D721Med (cell line): ENCODE measurements at places on chromosomes 6 and 20.

DNA sequence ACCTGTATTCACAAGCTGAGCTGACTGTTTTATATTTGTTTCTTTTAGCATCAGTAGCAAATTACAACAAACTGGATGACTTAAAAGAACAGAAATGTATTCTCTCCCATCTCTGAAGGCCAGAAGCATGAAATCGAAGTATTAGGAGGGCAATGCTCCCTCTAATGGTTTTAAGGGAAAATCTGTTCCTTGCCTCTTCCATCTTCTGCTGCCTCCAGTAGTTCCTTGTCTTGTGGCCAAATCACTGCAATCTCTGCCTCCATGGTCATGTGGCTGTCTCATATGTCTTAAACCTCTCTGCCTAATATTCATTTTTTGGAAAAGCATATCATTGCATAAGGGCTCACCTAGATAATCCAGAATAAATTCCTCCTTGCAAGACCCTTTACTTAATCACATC lies 25.2 kb upstream of the ASCC3 start:
- DNase-seq: no peak

DNA sequence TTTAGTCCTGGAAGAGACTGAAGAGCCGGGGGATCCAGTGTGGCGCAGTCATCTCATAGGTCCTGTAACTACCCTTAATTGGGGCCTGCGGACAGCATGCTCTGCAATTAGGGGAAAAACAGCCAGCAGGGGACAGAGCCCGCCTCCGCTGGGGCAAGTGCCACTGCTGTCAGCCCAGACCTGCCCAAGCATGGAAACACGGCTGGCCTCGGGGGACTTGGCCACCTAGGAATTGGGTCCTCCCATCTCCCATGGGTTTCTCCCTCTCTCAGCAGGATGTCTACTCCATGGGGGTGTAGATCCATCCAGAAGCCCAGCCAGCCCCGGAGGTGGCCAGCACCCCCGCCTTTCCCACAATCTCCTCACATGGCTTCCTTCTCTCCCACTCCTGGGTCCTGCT lies 3.6 kb downstream of the GHRH start:
- no peak for DNase-seq

DNA sequence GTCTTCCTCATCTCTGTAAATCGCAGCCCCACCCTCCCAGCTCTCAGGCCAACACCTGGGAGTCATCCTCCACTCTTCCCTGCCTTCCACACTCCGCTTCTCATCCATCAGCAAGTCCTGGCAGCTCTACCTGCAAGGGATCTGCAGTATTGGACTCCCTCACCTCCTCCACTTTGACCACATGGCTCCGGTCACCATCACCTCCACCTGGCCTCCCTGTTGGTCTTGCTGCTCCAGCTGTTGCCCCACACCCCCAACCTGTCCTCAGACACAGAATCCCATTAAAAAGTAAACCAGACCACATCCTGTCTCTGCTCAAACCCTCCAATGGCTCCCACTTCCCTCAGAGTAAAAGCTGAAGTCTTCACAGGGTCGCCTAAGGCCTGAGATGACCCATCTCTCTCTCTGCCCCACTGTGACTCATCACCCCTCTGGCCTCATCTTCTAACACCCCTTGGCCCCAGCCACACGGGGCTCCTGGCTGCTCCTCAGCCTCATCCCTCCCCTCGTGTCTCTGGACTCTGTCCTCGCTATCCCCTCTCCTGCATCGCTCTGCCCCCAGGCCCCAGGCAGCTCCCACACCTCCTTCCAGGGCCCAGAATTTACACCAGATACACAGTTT lies 185.1 kb upstream of the SULF2 start:
- DNase-seq: no peak

DNA sequence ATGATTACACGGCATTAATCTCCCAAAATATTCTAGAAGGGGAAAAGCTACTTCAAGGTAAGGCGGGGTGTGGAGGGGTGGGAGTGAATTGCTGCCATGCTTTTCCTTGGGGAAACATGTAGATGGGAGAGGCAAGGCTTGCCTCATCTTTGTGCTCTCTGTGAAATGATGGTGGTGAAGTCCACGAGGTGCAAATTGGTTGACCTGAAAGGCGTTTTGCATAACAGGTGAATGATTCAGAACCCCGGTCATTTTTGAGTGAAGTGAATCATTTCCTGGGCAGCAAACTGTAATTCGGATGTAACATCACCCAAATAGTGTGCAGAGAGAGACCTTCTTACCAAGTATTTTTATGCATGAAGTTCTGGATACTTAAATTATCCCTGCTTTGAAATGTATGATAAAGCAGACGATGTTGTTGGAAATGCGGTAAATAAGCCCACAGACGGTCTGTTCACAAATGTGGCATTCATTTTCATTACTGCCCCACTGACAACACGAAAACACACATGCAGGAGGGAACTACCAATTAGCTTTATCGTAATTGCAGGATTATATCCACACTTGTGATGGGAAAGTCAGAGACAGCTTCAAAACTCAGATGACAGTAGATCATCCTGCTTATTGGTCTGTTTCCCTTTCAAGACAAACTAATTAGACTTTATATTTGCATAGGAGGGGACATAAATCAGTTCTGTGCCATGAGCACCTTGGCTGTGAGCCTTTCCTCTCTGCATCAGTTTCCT lies 3.0 kb downstream of the CDH4 start:
- no peak for DNase-seq

DNA sequence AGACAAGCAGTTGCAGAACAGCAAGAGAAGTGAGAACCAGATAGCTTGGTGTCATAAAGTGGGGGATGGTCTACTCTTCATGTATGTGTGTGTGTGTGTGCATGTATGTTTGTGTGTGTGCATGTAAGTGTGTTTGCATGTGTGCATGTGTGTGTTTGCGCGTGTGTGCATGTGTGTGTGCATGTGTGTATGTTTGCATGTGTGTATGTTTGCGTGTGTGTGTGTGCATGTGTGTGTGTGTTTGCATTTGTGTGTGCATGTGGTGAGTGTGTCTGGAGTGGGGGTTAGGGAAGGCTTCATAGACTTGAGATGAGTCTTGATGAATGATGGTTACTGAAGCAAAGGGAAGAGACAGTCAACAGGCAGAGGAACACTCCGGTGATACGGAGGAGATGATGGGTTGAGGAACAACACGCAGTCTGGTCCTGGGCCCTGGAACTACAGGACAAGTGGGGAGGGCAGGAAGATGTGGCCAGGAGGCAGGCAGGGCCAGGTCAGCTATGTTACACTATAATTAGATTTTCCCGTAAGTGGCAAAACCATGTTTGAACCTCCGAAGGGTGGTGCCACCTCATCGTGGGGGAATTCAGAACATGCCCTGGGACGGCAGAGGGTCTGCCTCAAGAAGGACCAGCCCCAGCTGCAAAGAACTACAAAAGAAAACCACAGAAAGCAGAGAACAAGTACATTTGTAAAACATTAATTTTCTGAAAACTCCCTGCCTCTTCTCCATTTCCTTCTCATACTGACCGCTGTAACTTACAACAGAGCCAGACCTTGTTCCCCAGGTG lies 38.7 kb upstream of the PDE10A start:
- no peak for DNase-seq

DNA sequence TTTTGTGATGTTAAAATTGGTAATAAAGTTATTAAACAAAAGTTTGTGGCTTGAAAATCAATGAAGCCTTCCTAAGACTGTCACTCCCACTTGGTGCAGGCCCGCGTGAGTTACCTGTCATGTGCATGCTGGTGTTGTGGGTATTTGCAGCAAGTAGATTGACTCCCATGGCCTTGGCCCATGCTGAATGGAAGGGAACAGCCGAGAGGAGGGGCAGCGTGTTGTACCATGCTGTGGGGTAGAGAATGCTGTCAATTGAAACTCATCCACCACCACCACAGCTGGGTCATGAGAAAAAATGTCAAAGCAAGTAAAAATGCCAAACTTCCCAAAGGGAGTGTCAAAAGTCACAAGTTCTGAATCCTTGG lies 12.7 kb upstream of the VNN1 start:
- DNase-seq: no peak

DNA sequence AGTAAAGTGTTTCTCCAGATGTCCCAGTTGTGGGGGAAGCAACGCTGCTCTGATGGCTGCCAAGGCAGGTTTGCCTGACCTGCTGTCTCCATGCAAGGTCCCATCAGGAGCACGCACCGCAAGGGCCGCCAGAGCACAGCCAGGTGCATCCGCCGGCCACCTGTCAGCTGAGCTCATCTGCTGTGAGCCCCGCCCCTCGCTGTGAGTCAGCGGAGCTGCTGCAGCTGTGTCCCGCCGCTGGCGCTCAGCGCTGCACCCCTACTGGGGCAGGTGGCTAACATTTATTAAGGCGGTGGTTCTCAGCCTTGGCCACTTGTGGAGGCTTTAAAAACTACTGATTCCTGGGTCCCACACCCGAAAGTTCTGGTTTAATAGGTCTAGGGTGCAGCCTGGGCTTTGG lies 225.7 kb downstream of the UST start:
- no peak for DNase-seq

- DNase-seq: no peak
Measured at GRCh38 chr20:2606507-2607006, 45.9 kb upstream of the NOP56 start.

GRCh38 chr6:13698715-13699114 lies 12.9 kb downstream of the RANBP9 start:
- DNase-seq: no peak

GRCh38 chr6:1086446-1087153 lies 225.3 kb upstream of the FOXQ1 start:
- no peak for DNase-seq

GRCh38 chr6:100166956-100167355 lies 172.9 kb upstream of the MCHR2 start:
- DNase-seq: no peak

DNA sequence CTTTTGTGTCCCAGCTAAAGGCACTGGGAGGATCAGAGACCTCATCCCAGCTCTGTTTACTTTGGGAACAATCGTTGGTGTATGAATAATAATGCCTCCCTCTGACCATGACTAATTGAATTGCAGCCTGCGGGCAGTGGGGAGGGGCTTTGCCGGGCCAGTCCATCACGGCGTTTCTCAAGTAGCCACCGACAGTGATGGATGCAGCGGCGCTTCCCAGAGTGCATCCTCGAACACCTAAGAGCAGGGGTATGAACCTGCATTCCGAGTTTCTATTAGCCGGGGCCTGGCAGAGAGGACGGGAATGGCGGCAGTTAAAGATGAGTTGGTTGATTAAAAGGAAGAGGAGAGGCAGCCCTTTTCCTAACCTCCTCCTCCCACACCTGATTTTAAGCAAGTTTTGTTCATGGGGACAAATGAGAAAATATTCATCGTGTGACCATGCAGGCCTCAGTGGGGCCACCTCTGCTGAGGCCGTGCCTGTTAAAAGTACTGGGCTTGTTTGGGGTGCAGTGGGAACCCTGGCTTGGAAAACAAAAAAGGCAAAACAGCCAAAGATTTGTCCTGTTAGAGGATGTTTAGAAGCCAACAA lies 154.1 kb downstream of the FOXA2 start:
- no peak for DNase-seq
